ENCODE measurements at places on chromosomes 1 and 21.
A peak's percentile ranks its signal among the peaks of the same experiment; 100 is the strongest.

DNA sequence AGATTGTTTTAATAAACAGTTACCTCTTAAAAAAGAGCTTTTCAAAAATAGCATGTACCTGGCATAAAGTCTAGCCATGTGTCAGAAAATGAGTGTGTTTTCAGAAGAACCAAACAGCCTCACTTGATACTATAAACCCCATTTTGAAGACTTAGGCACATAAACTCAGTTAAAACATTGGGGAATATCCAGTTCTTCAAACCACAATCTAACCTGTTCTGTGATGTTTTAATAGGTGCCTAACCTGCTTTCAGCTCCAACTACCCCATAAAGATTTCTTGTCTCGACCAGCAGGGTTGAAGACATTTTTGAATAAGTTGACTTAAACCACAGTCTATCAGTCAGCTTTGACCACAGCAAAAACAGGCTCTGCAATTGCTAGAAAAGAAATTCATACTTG, 41.3 kb downstream of the NRDC start:
- no peak for DNase-seq

DNA sequence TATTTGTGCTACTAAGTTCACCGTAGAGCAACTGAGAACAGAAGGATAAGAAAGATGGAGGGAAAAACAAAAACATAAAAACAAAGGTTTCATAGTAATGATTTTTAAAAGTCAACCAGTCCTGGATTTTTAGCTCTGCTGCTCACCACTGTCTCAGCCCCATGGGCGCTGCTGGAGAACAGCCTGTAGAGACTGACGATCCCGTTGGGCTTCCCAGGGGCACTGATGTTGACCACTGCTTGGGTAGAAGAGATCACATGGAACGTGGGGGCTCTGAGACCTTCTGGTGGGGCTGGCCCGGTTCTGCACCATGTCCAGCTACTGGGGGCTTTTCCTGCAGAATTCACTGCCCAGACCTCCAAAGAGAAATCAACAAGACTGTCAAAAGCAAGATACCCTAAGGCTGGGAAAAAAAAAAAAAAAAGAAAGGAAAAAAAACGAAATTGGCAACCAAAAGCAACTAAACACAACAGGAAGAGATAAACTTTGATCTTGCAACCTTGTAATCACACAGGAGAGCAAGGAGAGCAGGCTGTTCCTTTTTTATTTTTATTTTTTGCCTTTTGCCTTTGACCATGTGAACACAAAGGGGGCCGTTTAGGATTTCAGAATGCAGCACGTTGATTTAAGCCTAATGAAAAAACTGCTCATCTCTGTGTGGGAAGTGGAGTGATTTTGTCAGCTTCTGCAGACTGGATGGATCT, 83.5 kb downstream of the KCTD3 start:
- no peak for DNase-seq

- no peak for DNase-seq
Measured at GRCh38 chr1:218600968-218601367, 255.8 kb downstream of the TGFB2 start.

DNA sequence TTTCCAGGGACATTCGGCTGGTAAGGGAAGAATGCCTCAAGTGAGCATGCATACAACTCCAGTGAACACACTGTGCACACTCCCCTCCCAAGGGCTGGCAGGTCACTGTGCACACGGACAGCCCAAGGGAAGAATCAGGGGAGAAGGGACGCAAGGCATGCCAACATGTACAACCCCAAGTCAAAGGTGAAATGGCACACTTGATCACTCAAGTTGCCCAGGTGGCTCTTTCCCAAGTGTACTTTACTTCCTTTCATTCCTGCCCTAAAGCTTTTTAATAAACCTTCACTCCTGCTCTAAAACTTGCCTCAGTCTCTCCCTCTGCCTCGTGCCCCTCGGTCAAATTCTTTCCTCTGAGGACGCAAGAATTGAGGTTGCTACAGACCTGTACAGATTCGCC, 13.5 kb upstream of the SLC1A7 start:
- DNase-seq: no peak

GRCh38 chr1:92980732-92981647, 19.7 kb upstream of the DIPK1A start:
- no peak for DNase-seq

- no peak for DNase-seq
Measured at GRCh38 chr1:36763771-36764170, 270.5 kb downstream of the GRIK3 start.

- DNase-seq: peak; percentile 12
Measured at GRCh38 chr1:25647863-25648262, 31.3 kb downstream of the MAN1C1 start.

GRCh38 chr1:61743431-61743705, 1.1 kb downstream of the PATJ start:
- DNase-seq: no peak

DNA sequence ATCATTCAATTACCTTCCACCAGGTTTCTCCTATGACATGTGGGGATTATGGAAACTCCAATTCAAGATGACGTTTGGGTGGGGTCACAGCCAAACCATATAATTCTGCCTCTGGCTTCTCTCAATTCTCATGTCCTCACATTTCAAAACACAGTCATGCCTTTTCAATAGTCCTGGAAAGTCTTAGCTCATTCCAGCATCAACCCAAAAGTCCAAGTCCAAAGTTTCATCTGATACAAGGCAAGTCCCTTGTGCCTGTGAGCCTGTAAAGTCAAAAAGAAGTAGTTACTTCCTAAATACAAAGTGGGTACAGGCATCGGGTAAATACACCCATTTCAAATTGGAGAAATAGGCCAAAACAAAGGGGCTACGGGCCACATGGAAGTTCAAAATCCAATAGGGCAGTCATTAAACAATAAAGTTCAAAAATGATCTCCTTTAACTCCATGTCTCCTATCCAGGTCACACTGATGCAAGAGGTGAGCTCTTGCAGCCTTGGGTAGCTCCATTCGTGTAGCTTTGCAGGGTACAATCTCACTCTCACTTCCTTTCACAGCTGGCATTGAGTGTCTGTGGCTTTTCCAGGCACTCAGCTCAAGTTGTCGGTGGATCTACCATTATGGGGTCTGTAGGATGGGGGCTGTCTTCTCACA, 112.9 kb downstream of the FCRL5 start:
- DNase-seq: peak; percentile 30

DNA sequence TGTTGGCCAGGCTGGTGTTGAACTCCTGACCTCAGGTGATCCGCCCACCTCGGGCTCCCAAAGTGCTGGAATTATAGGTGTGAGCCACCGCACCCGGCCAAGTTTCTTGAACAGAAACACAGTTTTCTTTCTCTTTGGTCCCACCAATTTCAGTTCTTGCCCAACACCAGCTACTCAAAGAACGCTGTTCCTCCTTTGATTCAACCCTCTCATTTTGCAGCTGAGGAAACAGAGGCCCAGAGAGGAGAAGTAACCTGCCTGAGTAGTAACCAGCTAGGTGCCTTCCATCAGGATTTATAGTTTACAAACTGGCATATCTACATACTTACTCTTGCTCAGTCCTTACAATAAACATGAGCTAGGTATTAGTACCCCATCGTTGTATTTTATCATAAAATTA, 119.9 kb downstream of the SYF2 start:
- DNase-seq: no peak

DNA sequence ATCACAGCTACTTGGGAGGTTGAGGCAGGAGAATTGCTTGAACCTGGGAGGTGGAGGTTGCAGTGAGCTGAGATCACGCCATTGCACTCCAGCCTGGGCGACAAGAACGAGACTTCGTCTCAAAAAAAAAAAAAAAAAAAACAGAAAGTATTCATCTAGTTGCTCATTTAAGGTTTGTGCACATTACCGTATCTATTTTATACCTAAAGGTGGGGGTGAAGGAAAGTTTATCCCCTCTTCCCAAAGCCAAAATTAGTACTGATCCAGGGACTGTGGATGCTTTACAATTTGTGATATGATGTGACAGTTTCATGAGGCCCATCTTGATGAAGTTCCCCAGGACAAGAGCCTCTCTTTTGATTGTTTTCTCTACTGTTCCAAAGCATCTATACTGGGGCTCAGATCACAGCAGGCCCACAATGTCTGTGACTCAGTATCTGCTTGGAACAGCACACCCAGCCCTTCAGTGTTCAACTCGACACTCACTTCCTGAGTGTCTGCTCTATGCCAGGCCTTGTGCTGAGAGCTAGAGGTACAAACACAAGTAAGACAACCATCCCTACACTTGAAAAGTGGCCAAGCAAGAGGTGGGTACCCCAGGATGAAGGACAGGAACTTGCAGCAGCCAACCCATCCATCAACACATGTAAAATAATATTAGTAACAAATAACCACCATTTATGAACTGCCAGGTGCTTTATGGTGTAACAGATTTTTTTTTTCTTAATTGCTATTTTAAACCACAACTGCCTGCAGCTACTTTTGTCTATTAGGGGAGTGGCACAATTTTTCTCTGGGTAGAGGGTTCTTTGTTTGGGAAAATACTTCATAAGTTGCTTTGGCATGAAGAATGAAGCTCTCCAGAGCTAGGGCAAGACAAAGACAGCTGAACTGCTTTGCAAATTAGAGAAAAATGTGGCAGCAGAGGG, 29.0 kb upstream of the KHDRBS1 start:
- no peak for DNase-seq

DNA sequence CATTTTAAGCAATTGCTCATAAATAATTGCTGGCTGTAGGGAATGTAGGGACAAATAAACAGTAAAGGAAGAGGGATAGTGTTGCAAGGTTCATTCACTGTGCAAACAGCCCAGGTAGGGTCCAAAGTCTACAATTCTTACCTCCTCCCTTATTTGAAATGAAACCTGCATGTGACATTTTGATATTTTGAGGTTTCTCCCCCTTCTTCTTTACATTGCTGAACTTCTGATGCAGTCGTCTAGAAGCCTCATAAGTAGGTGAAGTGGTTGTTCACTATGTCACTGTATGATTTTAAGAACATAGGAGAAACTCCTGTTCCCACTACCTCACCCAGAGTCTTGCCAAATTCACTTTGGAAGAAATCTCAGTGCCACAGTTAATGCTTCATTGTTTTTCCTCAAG, 16.1 kb downstream of the F5 start:
- DNase-seq: no peak

GRCh38 chr1:7149080-7149838, 364.0 kb downstream of the CAMTA1 start:
- peak; percentile 48 for DNase-seq

DNA sequence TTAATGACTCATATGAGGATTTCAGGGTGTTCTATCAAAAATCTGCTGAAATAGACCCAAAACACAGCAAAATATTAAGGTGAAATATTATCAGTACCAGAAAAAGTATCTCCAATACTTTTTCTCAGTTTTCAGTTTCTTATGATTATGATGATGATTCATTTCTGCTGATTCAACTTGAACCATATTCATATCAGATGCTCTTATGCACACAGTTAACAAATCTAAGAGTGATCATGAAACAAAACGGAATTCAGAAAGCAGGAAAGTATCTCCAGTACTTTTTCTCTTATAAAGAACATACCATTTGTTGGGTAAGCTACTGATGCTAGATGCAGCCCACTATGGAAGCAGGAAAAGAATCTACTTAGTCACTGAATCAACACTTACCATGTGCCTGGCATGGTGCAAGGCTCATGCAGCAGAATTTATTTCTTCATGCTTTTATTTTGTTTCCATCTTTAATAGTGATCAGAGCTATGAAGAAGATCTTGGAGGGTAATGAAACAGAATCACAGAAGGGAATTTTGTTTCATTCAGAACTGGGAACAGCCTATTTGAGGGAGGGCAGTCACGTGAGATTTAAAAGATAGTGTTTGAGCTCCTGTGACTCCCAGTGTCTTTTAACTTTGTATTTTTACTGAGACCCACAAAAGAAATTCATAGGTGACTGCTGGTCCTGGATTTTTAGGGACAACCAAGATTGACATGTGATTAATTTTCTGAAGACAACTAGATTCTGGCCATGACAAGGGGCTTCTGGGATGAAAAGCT, 480.6 kb downstream of the SETD4 start:
- DNase-seq: no peak

DNA sequence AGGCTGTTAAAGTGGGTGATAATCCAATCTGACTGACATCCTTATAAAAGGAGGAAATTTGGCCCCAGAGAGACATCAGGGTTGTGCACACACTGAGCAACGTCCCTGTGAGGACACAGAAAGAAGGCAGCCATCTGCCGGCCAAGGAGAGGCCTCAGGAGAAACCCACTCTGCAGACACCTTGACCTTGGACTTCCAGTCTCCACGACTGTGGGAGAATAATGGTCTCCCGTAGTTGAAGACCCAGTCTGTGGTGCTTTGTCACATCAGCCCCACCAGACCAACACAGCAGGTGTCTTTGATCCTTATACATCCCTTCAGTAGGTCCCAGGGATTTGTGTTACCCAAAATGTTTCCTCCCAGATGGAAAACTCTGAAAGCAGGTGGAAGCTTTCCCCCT, 4.2 kb upstream of the DNAJC28 start:
- DNase-seq: no peak

DNA sequence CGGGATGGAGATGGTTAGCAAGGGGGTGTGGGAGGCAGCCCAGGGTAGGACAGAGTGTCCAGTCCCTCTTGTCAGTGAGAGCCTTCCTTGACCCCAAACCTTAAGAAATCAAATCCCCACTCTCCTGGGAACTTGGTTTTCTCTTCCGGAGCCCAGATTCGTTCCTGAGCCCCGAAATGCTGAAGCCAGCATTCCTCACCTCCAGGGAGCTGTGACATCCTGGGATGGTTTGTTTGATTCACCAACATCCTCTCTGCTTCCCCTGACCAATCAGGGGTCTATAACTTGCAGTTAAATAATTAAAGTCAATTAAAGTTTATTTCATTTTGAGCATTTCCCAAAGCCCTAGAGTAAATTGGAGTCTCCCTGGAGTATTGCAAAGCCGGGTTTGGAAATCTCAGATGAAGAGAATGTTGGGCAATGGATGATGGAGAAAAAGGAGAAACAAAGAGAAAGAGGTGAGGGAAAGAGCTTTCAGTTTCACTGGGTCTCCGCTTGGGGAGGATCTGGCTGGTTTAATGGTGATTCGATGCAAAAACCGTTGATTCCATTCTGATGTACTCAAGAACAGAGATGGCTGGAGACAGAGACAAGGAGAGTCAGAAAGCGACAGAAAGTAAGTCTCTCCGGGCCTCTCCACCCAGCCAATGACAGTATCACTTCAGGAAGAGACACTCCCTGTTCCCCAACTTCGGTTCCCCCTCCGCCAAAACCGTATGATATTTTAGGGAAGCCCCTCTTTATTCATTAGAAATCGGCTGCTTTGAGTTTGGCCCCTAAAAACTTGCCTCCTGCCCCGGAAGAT, 12.8 kb upstream of the ALX3 start:
- no peak for DNase-seq

DNA sequence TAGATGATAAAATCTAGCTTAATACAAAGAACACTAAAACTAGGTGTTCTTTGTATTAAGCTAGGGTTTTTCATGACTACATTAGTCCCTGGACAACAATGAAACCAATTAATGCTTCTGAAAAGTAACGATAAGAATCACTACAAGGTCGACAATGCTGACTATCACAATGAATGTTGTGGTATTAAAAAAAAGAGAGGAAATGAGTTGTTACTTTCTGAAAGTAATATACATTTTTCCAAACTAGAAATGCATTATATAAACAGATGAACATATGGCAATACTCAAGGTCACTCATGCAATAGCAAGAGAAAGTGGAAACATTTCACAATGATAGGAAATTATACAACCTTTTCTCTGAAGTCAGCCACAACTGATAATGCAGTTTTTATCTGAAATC, 19.0 kb downstream of the DPH5 start:
- DNase-seq: no peak

Data from femur (tissue), 1 donor.